ENCODE measurements at places on chromosomes 11 and 22. TPM values are rescaled to one million over a fixed set of nuclear protein-coding genes. Genes with fewer than 3 reads are reported as not detected.
A peak's percentile ranks its signal among the peaks of the same experiment; 100 is the strongest.

GRCh38 chr11:68498321-68498720, 37.8 kb downstream of the PPP6R3 start:
- H3K27ac ChIP-seq = no peak overlapping the region
- H3K4me1 ChIP-seq = peaks cover 70% of the 10 kb centered on the region
- H3K27me3 ChIP-seq = no peaks in the 10 kb centered on the region
- H3K4me3 ChIP-seq = no peak overlapping the region
- no peak for DNase-seq
- H3K36me3 ChIP-seq = no peaks in the 10 kb centered on the region

Gene INPP5J
- 0.14 TPM for total RNA-seq

Gene UBQLN3
- not detected for total RNA-seq

DNA sequence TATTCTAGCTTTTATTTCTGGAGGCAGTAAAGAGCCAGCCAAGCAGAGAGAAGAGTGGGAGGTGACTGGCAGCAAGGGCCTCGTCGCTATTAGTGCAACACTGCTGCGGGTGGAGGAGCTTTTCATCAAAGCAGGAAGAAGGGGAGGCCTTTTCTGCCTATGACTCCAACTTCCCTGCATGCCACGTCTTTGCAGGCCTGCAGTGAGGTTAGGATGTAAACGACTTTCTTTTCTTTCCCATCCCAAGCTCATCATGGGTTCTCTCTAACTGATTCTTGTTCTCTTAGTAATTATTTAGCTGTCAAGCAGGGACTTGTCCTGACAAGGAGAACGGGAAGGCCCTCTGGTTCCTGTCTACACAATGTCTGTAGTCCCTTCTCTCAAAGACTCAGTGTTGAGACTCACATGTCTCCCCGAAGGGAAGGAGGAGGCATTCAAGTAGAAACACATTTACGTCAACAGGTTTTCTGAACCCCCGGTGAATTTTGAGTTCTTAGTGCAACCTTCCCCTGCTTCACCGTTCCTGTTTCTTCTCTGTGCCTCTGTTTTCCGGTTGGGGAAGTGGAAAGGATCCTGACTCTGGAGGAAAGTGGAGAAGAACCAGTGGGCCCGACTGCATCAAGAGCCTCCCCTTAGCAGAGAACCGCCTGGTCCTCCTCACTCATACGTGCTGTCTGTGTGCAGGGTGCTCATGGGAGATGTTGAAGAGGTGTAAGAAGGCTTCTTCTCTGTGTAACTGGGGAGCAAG, 56.9 kb downstream of the PACS1 start:
- H3K4me3 ChIP-seq = peak overlapping the region; percentile 68
- H3K4me1 ChIP-seq = peaks cover 73% of the 10 kb centered on the region
- H3K36me3 ChIP-seq = no peaks in the 10 kb centered on the region
- H3K27ac ChIP-seq = peak overlapping the region; percentile 89
- DNase-seq = peak; percentile 80

DNA sequence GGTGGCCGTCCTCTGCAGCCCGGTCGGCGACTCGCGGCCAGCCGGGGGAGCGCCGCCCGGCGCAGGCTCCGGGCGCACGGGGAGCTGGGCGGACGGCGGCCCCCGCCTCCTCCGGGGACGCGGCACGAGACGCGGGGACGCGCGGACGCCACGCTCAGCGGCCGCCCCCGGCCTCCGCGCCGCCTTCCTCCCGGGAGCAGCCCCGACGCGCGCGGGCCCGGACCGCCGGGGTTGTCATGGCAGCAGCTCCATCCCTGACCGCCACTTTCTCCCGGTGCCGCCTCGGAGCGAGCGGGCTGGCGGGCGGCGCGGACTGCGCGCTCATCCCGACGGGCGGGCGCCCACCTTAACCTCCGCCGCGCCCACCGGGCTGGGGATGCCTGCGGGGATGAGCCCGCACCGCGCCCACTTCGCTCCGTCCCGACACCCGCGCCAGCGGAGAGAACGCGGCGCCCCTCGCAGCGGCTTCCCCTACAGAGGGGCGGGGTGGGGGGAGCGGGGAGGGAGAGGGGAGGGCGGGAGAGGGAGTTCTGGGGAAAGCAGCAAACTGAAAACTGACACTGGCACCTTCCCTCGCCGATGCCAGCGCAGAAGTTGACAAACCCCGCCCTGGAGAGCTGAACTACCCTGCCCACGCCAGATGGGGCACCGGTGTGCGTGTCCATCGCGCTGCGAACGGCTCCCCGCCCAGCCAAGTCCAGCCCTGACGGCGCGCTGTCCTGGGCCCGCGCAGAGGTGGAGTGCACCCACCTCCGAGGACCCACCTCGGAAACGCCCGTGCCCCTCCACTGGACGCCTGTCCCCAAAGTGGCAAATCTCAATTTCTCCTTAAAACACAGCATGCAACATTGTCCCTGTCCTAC, 588.4 kb downstream of the OPCML start:
- no peaks in the 10 kb centered on the region for H3K36me3 ChIP-seq
- peaks cover 3% of the 10 kb centered on the region for H3K4me1 ChIP-seq
- no peak for DNase-seq
- H3K4me3 ChIP-seq = no peak overlapping the region
- no peak overlapping the region for H3K27ac ChIP-seq

DNA sequence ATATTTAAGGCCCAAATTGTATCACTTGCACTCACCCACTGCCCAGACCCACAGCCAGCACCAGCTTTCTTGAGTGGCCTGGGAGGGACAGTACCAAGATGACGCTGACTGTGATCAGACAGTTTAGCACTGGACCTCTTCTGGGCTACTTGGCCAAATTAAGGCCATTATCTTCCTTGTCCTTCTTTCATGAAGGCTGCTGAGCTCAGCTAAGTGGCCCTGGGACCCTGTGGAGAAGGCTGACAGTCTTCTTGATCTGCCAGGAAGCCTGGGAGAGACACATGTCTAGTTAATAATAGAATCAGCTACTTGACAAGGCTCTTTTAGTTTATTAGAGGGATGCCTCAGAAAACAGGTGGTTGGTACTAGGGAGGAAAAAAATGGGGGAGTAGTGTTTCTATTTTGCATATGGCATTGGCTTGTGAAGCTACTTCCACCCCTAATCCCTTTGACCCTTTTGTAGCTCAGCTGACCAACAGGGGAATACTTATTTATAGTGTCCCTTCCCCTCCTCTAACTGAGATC, 127.9 kb upstream of the NTM start:
- no peaks in the 10 kb centered on the region for H3K36me3 ChIP-seq
- no peaks in the 10 kb centered on the region for H3K4me1 ChIP-seq
- no peak overlapping the region for H3K27ac ChIP-seq
- H3K27me3 ChIP-seq = peaks cover 2% of the 10 kb centered on the region
- no peak overlapping the region for H3K4me3 ChIP-seq
- no peak for DNase-seq

Gene MRE11
- 47.6 TPM for total RNA-seq

DNA sequence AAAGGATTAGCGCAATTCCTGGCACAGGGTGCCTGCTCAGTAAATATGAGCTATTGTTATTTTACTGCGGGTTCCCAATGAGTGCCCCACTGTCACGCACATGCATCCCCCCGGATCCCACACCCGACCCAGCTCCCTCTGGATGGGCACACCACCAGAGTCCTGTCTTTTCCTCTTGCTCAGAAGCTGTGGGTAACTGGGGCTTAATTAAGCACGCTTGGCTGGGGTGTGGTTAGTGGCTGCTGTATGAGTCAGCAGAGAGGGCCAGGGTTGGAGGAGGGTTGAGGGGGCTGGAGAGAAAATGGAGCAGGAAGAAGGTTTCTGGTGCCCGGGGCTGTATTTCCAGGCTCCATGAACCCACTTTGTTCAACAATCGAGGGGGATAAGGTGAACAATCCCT, 30.3 kb upstream of the NECTIN1 start:
- peaks cover 10% of the 10 kb centered on the region for H3K27me3 ChIP-seq
- DNase-seq = no peak
- no peaks in the 10 kb centered on the region for H3K36me3 ChIP-seq
- no peaks in the 10 kb centered on the region for H3K4me1 ChIP-seq
- H3K27ac ChIP-seq = no peak overlapping the region

Gene OR52H1
- total RNA-seq = not detected
